Fibroblast of skin of left quadriceps (primary cell): ENCODE measurements at places on chromosomes 7 and 10.

DNA sequence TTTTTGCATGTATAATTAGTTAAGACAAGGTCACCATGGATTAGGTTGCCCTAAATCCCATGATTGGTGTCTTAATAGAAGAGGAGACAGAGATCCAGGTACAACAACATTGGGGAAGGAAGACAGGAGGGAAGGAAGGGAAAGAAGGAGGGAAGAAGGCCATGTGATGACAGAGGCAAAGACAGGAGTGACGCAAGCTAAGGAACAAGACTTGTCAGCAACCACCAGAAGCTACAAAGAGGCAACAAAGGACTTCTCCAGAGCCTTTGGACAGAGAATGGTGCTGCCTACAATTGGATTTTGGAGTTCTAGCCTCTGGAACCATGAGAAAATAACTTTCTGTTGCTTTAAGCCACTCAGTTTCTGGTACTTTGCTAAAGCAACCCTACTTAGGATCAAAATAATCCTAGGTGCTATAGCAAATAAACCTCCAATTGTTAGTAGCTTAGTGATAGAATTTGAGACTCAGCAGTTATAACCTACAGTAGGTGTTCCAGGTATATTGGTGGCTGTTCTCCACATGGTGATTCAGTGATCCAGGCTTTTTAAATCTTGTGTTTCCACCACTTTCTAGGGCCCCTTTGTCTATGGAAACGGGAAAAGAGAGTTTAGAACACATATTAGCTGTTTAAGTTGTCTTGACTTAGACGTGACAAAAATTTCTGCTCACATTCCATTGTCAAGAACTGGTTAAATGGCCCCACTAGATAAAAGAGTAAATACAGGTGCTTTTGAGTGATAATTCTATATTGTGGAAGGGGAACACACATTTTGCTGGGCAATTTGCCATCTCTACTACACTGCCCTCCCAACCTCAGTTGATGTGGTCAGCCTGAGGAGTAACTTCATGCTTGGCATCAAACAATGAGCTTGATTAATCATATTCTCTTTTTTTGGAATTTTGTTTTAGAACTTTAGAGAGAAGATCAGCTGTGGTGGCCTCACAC, 70.5 kb upstream of the SP4 start:
- no peak for DNase-seq

GRCh38 chr10:125634606-125635005, 48.4 kb downstream of the TEX36 start:
- no peak for DNase-seq

DNA sequence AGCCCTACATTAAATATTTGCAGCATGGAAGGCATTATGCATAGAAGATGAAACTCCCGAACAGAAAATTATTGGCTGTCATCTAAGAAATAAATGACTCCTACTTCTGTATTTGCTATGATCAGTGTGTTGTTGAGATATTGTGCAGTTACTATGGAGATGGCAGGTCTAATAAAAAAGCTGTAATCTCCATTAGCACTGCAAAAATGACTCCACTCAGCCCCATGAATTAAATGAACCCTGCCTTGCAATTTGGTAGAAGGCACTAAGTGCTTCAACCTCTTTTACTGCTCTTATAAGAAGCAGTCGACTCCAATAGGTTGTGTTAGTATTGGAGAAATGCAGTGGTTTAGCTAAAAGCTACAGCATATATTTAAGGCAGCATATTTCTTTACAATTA, 290.0 kb upstream of the PHYHIPL start:
- DNase-seq, result no peak

GRCh38 chr10:12629767-12630165, 280.4 kb downstream of the CAMK1D start:
- no peak for DNase-seq
